ENCODE measurements at places on chromosomes 6 and 20.

- no peak for DNase-seq
Observed at GRCh38 chr6:36478051-36478526, 35.3 kb downstream of the KCTD20 start.

DNA sequence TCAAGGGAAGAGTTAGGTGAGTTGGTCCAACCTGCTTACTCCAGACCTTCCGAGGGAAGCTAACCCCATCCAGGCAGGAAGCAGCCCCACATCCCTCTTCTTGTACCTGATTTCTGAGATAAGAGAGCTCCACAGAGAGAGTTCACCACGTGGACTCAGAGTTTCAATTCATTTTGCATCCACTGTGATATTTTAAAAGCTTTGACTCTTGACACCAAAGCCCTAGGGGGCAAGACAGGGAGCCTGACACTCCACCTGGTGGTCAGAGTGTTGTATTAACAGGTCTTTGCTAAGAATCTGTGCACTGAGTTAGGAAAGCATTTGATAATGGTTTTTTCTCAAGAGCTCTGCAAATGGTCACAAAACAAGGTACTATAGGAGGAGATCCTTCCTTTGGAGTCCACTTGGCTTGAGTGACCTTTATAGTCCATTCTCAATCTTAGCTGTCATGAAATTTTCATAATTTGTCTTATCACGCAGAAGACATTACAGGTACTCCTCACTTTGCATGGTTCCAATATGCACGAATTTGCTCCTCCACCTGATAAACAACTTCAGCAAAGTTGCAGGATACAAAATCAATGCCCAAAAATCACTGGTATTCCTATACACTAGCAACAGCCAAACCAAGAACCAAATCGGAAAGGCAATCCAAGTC, 56.2 kb upstream of the RIPOR2 start:
- DNase-seq, result peak; percentile 61

DNA sequence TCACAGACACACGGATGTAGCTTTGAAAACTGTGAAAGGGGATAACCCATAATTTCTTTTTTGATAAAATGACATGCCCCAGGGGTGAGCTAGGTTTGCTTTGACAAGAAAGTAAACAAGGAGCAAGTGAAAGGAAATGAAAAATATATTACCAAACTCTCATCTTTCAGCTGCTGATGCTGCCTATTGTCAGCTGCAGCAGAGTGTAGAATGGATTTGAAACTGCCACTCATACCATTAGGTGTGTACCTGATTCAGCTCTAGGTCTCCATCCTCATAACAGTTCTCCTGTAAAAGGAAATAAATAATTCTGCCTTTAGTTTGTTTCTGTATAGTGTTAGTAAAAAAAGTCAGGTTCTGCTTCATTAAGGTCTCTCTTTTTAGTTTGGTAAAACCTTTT, 415.1 kb upstream of the MARCKS start:
- DNase-seq, result no peak

DNA sequence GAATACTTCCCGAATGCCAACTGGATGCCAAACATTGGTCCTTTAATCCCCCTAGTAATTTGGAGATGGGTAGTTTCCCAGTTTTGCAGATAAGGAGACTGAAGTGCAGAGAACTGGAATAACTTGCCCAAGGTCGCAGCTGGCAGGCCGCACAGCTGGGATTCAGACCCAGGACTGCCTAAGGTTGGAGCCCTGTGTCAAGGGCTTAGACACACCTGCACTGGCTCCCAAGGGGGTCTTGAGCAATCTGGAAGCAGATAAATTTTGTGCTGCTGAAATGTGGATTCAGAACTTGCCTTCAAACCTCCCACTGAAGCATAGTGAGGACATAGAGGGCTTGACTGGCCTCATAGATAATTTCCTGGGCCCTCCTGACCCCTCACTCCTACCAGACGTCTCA, 30.5 kb downstream of the FOXP4 start:
- DNase-seq, result no peak

DNA sequence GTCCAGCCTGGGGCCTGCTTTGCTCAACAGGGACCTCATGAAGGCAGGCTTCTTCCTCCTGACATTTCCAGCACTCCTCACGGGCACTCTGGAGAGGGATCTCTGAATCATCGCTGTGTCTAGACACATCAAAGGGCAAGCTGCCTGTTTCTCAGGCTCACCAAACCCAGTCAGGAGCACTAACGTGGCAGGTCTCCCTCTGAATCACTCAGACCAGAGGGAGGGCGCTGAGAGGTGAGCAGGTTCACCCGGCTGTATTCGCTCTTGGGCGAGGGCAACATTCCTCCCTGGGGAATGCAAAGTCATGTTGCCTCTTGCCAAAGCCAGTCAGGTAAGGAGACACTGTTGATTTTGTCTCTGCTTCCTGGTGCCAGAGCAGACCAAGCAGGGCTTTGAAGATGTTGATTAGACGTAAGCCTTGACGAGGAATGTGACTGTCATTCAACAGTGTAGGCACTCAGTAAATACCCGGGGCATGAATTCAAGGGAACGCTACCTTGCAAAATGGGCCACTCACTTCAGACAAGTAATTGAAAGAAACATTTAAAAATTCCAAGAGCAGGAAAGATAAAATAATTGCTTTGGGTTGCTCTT, 50.1 kb downstream of the CYP24A1 start:
- DNase-seq, result peak; percentile 65

GRCh38 chr6:51616243-51616642, 471.2 kb downstream of the PKHD1 start:
- no peak for DNase-seq

DNA sequence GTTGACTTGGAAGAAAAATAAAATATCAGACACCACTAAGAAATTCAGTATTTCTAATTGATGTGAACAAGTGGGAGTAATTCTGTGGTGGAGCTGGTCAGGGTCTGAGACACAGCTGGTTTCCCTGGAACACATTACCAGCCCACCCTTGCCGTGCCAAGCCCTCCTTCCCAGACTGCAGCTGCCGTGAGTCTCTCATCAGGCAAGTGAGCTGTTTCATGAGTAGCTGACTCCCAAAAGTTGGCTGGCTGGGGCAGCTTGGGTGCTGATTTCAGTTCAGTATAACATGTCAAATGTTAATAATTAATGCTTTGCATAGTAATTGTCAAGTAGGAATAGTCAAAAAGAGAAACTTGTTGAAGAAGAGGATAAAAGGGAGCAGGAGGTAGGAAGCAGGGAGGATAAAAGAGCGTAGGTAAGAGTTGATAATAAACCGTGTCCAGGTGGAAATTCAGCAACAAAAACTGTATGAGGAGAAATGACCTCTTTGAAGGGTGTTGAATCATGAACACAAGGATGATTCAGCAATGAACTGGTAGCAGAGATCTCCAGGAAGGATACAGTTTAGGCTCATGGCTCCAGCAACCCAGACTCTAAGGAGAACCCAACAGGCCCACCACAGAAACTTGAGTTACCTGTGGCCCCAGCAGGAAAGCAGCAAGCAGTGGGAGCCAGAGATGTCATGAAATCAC, 110.9 kb upstream of the SSTR4 start:
- no peak for DNase-seq

- DNase-seq, result no peak
Observed at GRCh38 chr6:5215159-5215558, 45.6 kb downstream of the LYRM4 start.

- no peak for DNase-seq
Observed at GRCh38 chr6:156955494-156956183, 178.5 kb downstream of the ARID1B start.

DNA sequence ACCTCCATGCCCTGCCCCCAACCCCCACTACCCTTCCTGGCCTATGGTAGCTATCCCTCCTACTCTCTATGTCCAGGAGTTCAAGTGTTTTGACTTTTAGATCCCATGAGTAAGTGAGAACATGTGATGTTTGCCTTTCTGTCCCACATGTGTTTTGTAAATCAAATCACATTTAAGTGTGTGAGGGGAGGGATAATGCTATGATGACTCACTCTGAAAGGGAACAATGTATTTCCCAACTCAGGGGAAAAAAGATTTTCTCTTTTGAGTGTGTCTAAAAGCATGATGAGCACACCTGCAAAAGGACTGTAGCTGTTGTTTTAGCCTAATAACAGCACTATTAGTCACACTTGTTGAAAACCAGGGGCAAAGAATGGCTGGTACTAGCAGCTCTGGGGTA, 193.7 kb downstream of the GJA10 start:
- DNase-seq, result no peak

GRCh38 chr20:31593221-31594001, 11.7 kb upstream of the ID1 start:
- no peak for DNase-seq

GRCh38 chr6:157798851-157799250, 24.2 kb upstream of the SNX9 start:
- no peak for DNase-seq

DNA sequence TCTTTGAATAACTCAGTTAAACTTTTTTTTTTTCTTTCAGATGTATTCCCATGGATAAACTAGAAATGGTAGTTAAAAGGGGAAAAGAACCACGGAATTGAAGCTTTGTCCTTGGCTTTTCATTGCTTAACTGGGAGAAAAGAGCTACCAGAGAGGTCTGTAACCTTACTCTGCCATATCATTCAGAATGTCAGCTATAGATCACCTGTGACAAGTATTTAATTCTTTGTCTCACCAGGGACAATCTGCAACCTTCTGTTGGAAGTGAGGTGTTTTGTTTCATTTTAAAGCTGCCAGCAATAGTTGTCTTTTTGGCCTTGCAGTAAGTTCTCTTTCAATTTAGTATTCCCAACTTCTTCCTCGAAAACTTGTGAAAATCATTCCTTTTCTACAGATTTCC, 618.4 kb downstream of the FRK start:
- no peak for DNase-seq

- no peak for DNase-seq
Observed at GRCh38 chr6:7671581-7671980, 54.3 kb upstream of the BMP6 start.

- no peak for DNase-seq
Observed at GRCh38 chr6:98179606-98180005, 654.8 kb upstream of the POU3F2 start.

GRCh38 chr6:31758281-31758680, 4.2 kb upstream of the SAPCD1 start:
- no peak for DNase-seq

- DNase-seq, result no peak
Observed at GRCh38 chr20:11452326-11452725, 465.4 kb upstream of the BTBD3 start.

DNA sequence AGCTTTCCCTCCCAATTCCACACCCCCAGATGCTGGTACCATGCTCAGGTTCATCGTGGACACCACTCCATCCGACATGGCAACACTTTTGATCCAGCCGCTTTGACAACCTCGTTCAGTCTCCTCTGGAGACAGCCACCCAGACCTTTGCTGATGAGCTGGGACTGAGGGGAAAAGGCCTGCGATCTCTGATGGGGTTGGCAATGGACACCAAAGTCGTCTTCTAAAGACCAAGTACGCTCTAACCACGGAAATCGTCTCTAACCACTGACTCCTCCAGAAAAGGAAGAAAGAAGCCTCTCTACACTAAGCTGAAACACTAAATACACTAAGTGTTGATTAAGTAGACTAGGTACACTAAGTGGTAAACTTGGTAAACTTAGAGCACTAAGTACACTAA, 26.1 kb upstream of the HLA-E start:
- no peak for DNase-seq

GRCh38 chr6:37871616-37872372, 52.3 kb downstream of the ZFAND3 start:
- DNase-seq, result no peak

GRCh38 chr6:113595911-113596376, 261.2 kb upstream of the MARCKS start:
- no peak for DNase-seq

DNA sequence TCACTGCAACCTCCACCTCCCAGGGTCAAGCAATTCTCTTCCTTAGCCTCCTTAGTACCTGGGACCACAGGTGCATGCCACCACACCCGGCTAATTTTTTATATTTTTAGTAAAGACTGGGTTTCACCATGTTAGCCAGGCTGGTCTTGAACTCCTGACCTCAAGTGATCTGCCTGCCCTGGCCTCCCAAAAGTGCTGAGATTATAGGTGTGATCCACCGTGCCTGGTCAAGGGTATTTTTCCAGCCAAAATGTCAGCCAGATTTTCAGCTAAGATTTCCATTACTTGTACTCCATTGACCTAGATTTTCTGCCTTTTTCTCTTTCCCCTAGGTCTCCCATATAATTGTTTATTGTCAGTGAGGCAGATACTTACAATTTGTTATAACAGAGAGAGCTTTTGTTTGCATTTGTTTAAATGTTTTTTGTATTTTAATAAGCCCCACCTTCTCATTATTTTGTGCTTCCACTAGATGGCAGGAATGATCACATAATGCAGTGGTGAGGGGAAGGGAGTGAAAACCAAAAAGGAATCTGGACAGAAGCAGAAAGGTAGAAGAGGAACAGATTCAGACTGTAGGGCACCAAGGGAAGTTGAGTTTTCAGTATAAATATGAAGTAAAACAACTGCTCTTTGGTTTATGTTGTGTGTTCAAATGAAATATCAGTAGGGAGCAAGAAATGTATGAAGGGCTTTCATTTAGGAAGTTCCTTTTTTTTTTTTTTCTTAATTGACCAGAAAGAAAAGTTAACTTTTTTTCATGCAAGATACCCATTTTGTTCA, 29.7 kb downstream of the RPF2 start:
- no peak for DNase-seq

DNA sequence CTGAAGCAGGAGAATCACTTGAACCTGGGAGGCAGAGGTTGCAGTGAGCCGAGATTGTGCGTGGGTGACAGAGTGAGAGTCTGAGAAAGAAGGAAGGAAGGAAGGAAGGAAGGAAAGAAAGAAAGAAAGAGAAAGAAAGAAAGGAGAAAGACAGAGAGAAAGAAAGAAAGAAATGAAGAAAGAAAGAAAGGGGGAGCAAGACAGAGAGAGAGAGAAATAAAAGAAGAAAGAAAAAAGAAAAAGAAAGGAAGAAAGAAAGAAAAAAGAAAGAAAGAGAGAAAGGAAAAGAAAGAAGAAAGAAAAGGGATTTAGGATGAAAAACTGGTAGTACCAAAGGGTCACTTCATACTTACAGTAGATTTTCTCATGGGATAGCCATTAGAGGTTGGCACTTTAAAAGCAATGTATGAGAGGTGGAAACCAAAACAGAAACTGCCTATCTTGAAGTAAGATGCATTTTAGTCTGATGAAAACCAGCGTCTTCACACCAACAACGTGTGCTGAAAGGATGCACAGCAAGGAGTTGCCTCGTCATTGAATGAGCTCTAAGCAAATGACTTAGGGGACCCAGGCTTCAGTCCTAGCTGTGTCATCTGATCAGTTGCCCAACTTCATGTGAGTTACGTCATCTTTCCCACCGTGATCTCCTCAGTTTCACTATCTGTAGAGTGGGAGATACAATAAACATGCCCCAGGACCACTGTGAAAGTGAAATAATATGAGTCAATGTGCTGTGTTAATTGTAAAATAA, 133.9 kb upstream of the NEDD9 start:
- DNase-seq, result no peak

Data from WTC11 (cell line).